ENCODE measurements at places on chromosomes 2 and 18.

- DNase-seq, result no peak
These were observed 32.8 kb upstream of the ACKR3 start for GRCh38 chr2:236536727-236537398.

GRCh38 chr2:162017233-162017632, 56.8 kb downstream of the DPP4 start:
- no peak for DNase-seq

DNA sequence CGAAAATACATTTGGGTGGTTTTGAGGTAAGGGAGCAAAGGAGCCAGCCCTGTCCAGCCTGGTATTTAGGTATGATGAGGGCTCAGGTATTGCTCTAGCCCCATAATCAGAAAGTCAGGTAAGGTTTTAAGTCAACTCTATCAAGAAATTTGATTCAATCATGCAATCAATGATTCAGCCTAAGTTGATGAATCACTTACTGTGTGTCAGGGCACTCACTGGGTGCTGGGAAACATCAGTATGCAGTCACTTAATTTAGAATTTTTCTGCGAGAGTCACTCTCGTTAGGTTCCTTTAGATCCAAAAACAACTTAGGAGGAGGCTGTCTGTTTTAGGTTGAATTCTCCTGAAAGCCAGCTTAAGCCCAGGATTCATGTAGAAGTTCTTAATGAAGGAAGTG, 17.7 kb upstream of the SERPINB2 start:
- no peak for DNase-seq

DNA sequence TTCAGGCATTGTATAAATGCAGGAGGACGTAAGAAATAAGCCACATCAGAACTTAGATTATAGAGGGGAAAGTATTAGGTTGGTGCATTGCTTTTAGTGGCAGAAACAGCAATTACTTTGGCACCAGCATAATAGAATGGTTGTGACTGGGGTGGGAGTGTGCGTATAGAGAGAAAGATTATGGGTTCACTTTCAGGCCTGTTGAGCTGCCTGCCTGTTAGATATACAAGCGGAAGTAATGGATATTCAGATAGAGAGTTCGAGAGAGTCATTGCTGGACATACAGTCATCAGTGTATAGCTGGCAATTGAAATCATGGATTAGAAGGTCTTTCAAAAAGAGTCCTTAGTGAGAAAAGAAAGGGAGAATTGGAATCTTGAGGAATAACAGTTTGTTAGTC, 139.2 kb upstream of the MYO3B start:
- no peak for DNase-seq

GRCh38 chr2:64967601-64968000, 21.6 kb upstream of the SLC1A4 start:
- no peak for DNase-seq

DNA sequence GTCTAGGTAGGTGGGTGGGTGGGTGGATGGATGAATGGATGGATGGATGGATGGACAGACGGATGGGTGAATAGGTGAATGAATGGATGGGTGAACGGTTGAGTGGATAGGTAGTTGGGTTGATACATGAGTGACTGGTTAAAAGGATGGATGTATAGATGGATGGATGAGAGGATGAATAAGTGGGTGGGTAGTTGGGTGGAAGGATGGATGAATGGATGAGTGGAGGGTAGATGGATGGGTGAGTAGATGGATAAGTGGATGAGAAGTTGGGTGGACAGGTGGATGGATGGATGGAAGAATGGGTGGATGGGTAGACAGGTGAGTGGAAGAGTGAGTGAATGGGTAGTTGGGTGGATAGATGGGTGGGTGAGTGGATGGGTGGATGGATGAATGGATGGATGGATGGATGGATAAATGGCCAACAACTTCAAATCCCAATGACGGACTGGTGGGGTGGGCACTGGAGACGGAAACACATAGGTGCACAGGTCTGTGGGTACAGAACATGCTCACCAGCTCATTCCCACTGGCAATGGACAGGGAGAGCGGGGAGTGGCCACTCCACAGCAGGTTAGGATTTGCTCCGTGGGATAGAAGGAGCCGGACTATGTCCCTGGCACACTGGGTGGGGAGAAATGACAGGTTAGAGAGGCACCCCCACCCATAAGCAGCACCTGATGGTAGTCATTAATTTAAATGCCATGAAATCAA, 48.8 kb downstream of the ANKMY1 start:
- no peak for DNase-seq

DNA sequence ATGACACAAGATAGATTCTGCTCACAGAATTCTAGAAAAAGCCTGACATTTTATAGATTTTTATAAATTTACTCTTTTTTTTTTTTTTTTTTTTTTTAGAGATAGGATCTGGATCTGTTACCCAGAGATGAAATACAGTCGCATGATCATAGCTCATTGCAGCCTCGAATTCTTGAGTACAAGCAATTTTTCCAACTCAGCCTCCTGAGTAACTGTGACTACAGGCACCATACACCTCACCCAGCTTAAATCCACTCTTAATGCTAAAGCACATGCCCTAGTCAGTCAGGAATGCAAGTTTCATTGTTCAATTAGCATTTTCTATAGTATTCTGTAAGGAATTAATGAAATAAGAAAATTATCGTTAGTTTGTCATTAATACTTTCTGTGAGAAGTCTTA, 32.1 kb upstream of the WDR75 start:
- DNase-seq, result no peak

DNA sequence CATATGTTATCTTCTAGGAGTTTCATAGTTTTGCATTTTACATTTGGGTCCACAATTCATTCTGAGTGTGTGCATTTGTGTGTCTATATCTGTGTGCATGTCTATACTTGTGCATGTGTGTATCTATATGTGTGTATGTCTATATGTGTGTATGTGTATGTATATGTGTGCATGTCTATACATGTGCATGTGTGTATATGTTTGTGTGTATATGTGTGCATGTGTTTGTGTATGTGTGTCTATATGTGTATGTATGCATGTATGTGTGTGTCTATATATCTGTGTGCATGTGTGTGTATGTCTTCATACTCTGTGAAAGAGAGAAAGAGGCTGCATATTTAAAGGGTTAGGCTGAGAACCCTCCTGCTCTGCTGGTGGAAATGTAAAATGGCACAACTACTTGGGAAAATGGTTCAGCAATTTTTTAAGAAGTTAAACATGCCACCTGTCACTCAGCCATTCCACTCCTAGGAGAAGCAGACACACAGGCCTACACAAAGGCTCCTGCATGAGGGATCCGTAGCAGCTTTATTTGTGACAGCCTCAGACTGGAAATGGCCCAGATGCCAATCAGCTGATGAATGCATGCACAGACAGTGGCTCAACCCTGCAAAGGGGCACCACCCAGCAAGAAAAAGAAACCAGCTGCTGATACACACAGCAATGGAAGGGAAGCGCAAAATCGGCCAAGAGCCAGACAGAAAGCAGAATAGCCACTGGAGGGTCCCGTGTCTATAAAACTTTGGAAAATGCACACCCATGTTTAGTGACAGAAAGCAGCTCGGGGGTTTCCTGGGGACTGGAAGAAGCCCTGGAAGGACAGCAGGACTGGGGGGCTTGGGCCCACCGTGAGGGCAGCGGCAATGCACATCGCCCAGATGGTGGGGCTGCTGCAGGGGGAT, 146.8 kb downstream of the SEPTIN10 start:
- no peak for DNase-seq

DNA sequence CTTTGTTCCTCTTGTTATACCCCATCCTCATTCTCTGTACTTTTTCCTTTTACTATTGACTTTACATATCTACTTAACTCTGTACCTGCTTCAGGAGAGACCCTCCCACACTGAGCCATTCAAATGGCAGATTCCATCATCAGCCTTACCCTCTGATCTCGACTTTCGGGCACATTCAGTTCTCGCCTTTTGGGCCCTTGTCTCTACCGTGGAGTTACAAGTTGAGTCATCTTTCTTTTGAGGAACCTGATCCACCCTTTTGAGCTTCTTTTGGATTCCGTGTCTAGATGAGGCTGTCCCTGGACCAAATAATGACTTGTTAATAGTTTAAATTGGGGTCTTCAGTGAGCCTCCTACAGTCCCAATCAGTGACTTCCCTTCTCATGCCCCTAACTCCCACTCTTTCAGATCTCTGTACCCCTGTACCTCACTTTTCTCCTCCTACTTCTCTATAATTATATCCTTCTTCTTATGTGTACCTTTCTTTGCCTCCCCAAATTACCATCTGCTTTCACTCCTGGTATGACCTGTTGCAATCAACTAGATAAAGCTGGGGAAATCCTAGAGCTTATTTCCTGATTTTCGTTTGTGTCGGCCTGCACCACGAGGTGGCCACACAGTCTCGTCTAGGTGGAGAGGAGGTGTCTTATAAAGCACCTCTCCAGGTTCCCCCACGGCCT, 17.2 kb downstream of the SP110 start:
- no peak for DNase-seq

DNA sequence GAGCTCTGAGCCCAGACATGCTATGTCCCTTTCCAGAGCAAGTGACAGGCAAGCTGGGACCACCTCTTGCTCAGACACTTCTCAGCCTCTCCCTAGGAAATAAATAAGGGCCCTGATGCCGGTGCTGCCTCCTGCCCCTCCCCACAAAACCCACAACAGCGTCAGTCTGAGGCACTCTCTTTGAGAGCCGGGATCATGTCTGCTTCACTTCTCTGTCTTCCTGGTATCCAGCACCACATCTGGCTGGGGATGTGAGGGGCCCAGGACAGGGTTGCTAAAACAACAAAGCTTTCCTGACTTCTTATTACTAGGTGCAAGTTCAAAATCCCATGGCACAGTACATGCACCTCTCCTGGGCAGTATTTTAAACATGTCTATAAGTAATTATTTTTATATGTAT, 103.9 kb upstream of the GLI2 start:
- no peak for DNase-seq

- DNase-seq, result no peak
These were observed 12.9 kb upstream of the ZNF516 start for GRCh38 chr18:76507830-76508385.

DNA sequence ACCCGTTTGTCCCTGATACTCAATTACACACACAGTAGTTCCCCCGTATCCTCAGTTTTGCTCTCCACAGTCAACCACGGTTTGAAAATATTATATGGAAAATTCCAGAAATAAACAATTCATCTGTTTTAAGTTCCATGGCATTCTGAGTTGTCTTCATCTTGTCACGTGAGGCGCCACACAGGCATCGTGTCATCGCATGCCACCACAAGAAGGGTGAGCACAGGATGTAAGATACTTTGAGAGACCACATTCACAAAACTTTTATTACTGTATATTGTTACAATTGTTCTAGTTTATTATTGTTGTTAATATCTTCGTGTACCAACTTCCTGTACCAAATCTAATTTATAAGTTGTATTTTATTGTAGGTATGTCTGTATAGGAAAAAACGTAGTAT, 17.7 kb downstream of the ADNP2 start:
- DNase-seq, result no peak

GRCh38 chr2:96267159-96267971, 1.3 kb downstream of the CIAO1 start:
- peak; percentile 57 for DNase-seq

- no peak for DNase-seq
These were observed 191.4 kb downstream of the LDLRAD4 start for GRCh38 chr18:13409997-13410396.

GRCh38 chr2:14706201-14706600, 73.7 kb downstream of the LRATD1 start:
- no peak for DNase-seq

DNA sequence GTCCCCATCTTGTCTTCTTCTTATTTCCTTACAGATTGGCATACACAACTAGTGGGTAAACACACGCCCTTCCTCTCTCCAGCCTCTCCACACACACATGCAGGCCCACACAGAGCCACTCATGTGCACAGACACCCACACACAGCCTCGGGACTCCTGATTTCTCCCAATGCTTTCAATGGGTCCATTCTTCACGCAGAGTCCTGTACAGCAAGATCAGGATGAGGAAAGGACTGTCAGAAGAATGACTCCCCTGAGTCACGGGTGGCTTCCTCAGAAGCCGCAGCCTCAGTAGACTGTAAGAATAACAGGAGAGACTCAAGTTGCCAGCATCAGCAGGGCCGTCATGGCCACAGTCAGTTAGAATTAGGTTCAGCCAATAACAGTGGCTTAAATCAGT, 109.1 kb upstream of the GLI2 start:
- no peak for DNase-seq

GRCh38 chr18:10563886-10564285, 38.1 kb downstream of the NAPG start:
- no peak for DNase-seq

- DNase-seq, result no peak
These were observed 849 bp upstream of the VRK2 start for GRCh38 chr2:58045580-58046334.

- DNase-seq, result no peak
These were observed 219.7 kb upstream of the HS6ST1 start for GRCh38 chr2:128538396-128538795.

DNA sequence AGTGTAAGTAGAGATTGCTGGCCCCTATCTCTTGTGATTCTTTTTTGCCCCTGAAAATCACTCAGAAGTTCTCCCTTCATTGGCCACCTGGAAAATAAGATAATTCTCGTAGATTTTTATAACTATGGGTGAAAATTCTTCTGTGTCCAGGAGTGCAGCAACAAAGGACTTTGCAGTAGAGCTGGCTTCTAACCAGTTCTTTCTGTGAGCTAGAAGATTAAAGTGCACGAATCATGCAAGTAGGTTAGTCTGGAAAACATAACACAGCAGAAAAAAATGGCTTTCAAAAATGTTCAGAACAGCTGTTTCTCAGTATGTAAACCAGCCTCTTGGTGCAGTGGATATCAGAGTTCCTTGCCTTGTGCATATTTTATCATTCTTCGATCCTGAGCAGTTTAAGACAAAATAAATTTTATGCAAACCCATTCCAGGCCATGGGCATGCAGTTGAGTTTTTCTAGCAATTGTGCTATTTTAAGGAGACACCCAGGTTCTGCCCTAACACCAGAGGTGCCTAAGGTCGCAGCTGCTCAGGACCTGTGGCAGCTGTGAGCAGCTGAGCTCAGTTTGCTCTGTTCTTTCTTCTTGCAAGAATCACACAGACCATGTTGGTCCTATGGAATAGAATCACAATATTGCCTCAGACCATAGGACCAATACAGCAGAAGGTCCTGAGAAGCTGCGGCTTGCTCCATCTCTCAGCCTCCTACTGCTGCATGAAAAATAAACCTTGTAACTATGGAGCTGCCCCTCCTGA, 80.9 kb upstream of the BCL2L11 start:
- DNase-seq, result no peak

GRCh38 chr2:204967199-204967960, 422.1 kb downstream of the PARD3B start:
- no peak for DNase-seq

- no peak for DNase-seq
These were observed 142.7 kb downstream of the DYSF start for GRCh38 chr2:71596011-71596410.

Measured in ACHN (cell line).